RWPE2 (cell line): ENCODE measurements at places on chromosomes 12 and 14.

- no peak for DNase-seq
Measured at GRCh38 chr12:132881818-132882217, 5.6 kb downstream of the CHFR start.

GRCh38 chr12:64612843-64613242 is 2.5 kb downstream of the RASSF3 start:
- no peak for DNase-seq

DNA sequence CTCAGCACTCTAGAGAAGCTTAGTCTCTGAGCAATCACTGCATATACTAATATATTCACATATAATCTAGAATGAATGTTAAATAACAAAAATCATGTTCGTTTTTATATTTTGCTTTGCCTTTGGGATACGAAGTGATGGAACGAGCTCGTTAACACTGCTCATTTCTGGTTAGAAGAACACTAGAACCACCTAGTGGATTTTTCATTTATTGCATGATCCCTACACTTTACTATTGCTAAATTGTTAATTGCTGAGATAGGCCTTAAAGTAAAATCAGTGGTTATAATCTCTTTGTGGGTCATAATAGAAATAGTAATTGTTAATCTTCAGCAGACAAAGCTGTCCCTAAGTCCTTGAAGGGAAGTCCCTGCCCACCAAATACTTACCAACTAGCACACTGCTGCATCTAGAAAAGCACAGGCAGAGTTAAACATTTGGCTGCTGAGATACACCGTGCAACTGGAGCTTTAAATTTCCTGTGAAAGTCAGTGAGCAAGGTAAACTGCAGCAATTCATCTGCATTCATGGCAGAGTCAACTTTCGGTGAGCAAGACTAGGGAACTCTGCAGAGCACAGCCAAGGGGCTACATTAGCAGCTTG is 353.7 kb downstream of the APAF1 start:
- no peak for DNase-seq

GRCh38 chr14:31026077-31026449 is at the start of gene STRN3:
Gene STRN3 (minus strand): TSS chr14:31026379. CDS start chr14:31026185, 194 bp downstream.
- DNase-seq: no peak
